ENCODE measurements at places on chromosomes 7 and 10. TPM values are rescaled to one million over a fixed set of nuclear protein-coding genes. Genes with fewer than 3 reads are reported as not detected.
A peak's percentile ranks its signal among the peaks of the same experiment; 100 is the strongest.

The CYP2C19 gene
- total RNA-seq = not detected

DNA sequence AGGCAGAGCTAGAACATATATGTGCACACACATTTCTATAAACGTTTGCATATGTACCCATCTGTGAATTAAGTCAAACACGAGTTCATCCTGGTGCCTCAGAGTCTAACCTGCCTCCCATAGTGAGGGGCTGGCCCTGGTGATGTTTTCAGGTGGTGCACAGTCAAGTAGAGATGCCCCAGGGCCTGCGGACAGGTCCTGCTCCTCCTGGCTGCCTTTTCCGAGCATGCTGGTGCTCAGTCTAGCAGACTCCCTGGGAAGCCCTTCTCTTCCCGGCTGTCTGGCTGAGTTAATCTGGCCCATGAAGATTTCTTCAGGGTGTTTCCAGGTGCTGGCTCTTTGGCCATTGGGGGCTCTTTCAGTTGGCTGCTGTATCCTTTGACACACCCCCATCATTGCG is 14.3 kb downstream of the ADCY1 start:
- no peak for DNase-seq

DNA sequence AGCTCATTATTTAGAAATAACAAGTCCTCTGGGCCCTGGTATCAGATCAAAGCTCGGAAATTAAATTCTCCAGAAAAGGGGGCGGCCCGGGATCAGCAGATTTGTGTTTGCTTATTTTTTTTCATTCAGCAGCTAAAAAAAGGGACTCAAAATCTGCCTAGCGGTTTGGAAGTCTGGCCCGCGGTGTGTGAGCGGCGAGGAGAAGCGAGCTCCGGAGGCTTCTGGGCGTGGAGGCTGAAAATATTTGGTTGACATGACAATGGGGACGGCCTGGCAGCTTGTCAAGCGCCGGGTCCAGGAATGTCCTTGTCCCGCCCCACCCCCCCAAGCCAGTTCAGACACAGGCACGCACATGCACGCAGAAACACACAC is 43.4 kb downstream of the FOXL3 start:
- DNase-seq = peak; percentile 21

The COL28A1 gene
- total RNA-seq = 0.17 TPM

DNA sequence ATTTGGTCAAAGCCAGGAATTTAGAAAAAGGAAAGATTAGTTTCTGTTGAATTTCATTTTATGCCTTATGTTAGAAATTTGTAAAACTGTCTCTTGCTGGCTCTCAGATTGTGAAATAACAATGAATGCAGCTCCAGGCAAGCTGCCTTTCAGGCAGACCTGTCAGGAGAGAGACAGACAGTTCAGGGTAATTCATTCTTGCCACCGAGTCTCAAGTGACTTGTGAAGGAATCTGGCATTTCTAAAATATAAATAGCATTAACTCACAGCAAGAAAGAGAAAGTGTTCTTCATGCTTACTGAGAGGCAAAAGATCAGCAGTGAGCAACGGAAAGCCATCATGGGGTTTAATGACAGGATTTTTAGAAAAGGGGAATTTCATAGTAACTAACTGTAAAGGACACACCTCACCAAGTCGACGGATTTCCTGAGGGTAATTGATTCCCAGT is 442.3 kb upstream of the AKR1E2 start:
- no peak for DNase-seq

DNA sequence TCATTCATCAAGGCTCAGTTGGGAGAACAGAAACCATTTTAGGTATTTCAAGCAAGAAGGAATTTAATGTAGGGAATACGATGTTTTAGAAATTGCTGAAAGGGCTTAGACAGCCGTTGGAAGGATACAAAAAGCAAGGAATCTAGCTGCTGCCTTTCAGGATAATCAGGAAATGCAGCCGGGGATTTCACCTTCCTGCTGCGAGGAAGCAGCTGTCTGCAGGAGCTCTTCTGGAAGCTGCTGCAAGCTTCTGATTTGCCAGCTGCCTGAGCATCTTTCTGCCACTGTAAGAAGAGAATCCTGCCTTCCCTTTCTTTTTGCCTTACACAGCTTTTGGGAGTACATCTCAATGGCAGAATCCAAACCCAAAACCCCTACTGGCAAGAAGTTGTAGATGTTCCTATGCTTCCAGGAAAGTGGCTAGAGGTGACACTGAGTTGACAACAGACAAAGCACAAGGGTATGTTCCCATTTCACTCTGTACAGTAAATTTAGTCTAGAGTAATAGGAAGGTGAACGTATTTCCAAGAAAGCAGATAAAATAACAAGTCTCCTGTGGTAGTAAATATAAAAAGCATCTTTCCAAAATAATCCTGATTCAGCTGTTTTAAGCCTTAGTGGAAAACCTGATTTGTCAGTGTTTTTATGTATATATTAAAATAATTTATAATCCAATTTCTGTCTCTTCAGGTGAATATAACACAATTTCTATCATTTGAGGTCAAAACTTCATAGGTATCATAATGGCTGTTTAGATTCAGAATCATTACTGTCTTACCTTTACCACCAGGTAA is 148.4 kb upstream of the LRGUK start:
- DNase-seq = no peak

The ASB15 gene
- total RNA-seq = not detected

The BAIAP2L1 gene
- total RNA-seq = 39.0 TPM

The UPK3B gene
- 0.67 TPM for total RNA-seq

DNA sequence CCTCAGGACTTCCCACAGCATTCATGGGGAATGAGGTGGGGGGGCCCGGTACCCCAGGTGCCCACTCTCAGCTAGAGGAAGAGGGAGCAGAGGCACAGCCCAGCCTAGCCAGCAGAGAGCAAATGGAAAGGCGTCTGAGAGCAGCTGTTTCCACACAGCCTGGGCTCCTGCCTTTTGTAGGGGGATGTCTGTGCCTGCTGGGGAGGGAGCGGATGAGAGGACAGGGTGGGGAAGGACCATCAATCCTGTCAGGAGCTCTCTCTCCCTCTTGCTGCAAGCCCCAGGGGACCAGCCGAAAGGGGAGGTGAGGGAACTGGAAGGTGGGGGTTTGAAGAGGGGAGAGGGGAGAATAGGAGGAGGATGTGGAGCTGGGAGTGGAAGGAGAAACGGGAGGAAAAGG is at the start of gene PKD2L1:
Gene PKD2L1 (minus strand): TSS at position 150 of the 400 bp plus-strand sequence. CDS start 125 bp downstream, at position 25.
- no peak for DNase-seq

The UNC5B gene
- total RNA-seq = 15.0 TPM

Measured in mammary epithelial cell (primary cell).